ENCODE measurements at places on chromosomes 16 and 17.
A peak's percentile ranks its signal among the peaks of the same experiment; 100 is the strongest.

GRCh38 chr16:13875614-13876284 lies 44.2 kb upstream of the ERCC4 start:
- no peak for DNase-seq

- DNase-seq = no peak
These were observed 6.4 kb upstream of the MILR1 start for GRCh38 chr17:64442541-64442971.

GRCh38 chr17:82070611-82071010 lies 5.0 kb upstream of the DUS1L start:
- DNase-seq = no peak

- no peak for DNase-seq
These were observed 103.7 kb downstream of the NOG start for GRCh38 chr17:56697190-56697589.

DNA sequence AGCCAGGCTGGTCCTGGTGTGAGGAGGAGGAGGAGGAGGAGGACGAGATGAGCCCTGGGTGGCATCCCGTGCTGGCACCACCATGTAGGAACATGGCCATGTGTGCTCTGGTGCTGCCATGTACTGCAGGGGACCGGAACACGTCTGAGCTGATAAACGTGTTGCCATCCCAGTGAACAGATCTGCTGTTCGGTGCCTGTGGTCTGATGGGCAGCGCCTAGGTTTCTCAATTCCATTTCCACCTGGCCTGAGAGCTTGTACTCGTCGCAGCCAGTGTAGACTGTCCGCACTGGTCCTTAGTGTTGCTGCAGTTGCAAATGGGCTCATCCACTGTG lies 28.4 kb upstream of the FOXK2 start:
- no peak for DNase-seq

DNA sequence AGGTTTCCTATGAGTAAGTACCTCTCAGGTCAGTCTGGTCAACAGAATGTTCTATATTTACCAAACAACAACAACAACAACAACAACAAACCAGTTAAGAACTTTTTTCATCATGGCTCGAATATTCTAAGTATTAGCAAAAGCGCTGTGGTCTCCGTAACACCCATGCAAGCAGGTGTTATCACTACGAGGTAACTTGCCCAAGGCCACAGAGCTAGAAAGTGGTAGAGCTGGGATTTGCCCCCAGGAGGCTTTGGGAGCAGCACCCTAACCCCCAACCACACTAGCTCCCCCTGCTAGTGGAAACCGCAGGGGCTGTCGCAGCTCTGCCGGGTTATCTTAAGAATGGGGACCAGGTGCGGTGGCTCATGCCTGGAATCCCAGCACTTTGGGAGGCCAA lies 23.9 kb upstream of the C16orf74 start:
- DNase-seq = no peak

GRCh38 chr17:15966879-15967248 lies 21.9 kb downstream of the ADORA2B start:
- DNase-seq = peak; percentile 78

DNA sequence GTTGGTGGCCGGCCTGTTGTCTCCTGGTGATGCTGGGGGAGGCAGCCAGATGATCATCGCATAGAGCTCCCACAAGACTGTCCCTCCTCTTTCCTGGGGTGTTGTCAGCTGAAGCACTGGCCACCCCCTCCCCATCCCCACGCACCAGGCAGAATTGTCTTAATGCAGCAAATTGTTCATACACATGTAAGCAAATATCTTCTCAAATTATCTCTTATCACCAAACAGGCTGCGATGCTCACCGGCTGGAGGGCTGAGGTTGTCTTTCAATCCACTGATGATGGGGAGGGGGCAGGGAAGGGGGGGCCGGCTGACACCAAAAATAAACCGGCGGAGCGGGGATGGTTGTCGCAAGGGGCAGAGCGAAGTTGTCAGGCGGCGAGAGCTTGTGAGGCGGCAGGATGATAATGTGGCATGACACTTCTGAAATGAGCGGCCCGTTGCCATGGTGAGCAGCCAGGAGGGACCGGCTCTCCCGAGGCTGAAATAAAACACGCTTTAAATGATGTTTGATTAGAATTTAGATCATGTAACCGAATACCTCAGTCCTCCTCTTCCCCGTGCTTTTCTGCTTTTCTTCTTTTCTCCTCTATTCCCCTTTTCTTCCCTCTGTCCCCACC lies 59.8 kb downstream of the MRM1 start:
- no peak for DNase-seq

- DNase-seq = peak; percentile 62
These were observed 17.4 kb downstream of the PIEZO1 start for GRCh38 chr16:88767546-88768070.

- DNase-seq = no peak
These were observed 164.1 kb downstream of the SEC14L1 start for GRCh38 chr17:77304746-77305473.

GRCh38 chr16:11742093-11742535 lies 543 bp downstream of the TXNDC11 start:
- DNase-seq = peak; percentile 55

GRCh38 chr16:71796501-71797097 lies 12.0 kb downstream of the AP1G1 start:
- no peak for DNase-seq

DNA sequence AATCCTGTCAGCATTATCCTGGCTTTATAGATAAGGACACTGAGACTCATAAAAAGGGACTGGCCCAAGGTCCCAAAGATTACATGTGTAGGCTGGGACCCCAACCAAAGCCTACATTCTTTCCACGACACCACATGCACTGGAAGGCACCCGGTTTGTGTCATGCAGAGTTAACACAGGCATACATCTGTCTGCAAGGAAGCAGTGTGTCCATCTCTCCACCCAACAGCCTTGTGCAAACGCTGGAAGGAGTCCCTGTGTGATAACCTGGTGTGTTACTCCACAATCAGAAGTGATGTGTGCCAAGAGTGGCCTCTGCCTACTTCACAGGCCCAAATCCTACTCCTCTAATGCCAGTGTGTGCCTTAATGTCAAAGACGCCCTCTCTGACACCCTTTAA lies 139.8 kb downstream of the PARN start:
- DNase-seq = peak; percentile 13

GRCh38 chr17:10435096-10435495 lies 13.3 kb upstream of the MYH8 start:
- DNase-seq = no peak

- DNase-seq = peak; percentile 91
These were observed 83.8 kb upstream of the CCL2 start for GRCh38 chr17:34171245-34171818.

GRCh38 chr16:61814726-61815347 lies 221.4 kb downstream of the CDH8 start:
- DNase-seq = no peak

- no peak for DNase-seq
These were observed 3.7 kb downstream of the CBLN1 start for GRCh38 chr16:49277766-49278566.

DNA sequence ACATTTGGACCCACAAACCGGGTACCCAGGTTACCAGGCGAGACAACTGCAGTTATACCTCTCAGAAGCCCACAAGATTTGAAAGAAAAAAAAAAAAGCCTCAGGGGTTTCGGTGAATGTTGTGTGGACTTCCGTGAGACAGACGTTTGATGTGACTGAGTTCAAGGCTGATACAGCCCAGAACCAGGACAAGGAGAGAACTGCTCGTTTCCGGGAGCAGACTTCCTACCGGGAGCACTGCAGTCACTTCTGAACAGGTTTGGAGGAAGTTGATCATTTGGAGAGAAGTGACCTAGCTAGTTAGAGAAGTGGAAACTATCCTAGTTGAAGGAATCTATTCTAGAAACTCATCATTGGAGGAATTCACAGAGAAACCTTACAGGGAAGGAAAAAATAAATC lies 847 bp downstream of the CKLF start:
- DNase-seq = peak; percentile 23

DNA sequence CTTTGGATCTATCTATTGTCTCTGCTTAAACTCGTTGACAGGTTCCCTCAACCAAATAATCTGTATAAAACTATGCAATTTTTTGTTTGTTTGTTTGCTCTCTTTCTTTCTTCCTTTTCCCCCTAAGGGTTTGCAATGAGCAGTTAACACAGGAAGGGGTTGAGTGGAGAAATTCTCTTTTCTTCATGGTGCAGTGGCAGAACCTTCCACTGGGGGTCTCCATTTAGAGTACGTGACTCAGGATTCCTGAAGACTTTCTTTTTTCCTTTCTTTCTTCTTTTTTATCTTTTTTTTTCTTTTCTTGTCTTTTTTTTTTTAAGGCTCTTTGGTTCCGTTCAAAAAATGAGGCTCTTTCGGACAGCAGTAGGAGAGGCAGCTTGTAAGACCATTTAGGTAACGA lies 19.5 kb upstream of the RBFOX1 start:
- peak; percentile 16 for DNase-seq

GRCh38 chr16:79407005-79407404 lies 193.5 kb downstream of the MAF start:
- no peak for DNase-seq

- no peak for DNase-seq
These were observed 1.3 kb upstream of the CACNA1H start for GRCh38 chr16:1151424-1152122.

DNA sequence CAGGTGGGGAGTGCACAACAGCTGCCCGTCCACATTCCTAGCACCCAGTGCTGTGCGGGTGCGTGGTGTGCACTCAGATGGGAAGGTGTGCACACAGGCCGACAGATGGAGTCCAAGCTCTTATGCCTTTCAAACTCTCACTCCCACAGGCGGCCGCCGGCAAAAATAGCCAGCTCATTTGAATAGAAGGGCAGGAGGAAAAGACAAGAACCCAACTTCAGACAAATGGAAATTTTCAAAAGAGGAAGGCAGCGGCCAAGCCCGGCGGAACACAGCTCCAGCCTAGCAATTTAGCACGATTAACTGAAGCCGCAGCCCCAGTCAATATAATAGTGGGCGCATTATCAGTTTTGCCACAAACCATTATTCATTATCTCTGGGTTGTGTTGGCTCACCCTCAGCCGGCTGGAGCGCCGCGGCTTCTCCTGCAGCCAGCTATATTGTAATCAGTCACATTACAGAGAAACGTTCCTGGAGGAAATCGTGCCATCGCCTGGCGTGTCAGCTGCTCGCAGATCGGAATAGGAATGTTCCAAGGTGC lies 103.9 kb upstream of the SEC14L1 start:
- DNase-seq = peak; percentile 96

DNA sequence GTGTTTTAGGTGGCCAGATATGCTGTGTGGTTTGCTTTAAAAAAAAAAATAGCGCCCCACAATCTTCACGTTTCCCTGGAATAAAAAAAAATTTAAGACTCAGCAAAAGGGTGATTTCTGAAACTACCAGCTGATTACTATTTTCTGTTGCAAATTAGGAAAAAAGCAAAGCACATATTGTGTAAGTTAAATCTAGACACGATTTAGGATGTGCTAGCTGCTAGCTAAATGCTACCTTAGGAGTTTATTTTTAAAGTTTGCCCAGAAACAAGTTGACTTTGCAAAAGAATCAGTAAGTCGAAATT lies 944 bp upstream of the MARF1 start:
- DNase-seq = no peak

- peak; percentile 76 for DNase-seq
These were observed 225.1 kb upstream of the CA10 start for GRCh38 chr17:52383493-52384100.

DNA sequence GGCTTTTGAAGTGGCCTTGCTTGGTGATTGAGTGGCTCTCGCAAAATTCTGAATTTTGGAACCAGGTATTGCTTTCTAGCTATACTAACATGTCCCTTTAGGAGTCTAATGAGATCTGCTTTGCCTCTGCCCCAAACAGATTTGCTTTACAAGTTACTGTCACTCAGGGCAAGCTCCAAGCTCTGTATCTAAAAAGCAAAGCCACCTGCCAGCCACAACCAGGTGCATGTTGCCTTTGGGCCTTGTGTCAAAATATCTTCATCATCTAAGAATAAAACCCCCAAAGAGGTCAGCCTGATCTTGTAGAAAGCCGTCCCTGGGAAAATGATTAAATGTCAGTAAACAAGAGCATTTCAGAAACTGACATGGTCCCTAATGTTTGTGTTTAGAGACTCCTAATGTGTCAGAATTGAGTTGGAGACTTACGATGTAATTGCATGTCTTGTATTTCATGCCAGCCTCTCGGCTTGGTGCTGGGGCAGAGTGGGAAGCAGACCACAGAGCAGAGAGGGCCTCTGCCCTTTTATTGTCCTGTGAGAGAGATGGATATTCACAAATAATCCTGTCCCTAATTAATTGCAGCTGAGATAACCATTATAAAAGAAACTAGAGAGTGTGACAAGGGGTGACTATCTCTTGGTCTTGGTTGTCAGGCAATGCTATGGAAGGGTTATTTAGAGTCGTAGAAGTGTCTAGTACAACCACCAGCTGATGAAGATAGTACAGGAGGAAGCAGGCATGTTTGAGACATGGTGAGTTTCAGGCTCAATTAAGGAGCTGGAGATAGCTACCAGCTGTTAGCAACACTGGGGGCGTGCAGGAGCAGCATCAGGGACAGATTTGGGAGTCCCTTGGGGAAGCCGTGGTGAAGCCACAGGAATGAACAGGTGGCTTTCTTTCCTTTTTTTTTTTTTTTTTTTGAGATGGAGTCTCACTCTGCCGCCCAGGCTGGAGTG lies 90.7 kb downstream of the PITPNC1 start:
- DNase-seq = no peak

Measured in hematopoietic multipotent progenitor cell treated with erythropoietin and hydrocortisone succinate and interleukin-3 and kit ligand, for 6 days (in vitro differentiated cells).